ENCODE measurements at places on chromosomes 11 and 22.

DNA sequence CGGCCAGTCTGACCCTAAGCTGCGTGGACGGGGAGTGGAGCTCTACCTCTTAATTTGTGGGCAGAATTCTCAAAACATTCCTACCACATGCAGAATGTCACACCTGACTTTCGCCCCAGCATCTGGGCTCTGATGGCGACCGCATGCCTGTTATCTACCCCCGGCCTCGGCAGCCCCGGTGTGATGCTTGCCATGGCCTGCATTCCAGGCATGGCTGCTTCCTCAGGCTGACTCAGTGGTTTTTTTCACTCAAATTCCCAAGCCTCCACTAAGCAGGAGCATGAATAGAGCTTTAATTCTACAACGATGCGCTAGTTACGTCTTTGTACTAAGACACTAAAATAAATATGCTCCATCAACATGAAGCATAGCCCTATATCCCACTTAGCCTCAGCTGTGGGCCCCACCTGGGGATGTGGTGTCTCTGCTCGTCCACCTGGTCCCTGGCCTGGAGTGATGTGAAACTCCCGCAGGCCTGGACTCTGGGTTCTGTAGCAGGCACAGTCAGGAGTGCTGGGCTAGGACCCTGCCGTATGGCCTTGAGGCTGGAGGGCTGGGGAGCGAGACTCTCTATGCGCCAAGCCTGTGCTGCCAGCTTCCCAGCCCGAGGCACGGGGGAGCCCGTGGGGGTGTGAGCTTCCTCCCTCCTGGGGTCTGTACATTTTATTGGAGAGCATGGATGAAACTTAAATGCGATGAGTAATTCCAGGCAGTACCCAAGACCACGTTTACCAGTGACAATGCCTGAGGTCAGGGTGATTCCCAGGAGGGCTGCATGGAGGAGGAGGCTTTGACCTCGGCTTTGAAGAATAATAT, 153.2 kb downstream of the CTTN start:
- no peak for DNase-seq

DNA sequence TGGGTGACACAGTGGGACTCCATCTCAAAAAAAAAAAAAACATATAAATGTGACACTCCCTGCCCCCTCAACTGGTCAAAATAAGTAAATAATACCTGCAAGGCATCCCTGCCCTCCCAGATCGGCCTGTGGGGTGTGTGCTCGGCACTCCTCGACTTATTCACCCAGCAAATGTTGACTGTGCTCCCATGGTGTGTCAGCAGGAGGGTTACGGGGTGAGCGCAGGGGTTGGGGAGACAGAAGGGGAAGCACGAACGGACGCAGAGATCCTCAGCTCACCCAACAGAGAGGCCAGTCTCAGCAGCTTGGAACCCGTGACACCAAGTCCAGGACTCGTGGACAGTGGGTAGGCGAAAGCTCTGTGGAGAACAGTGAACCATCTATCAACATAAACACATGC, 1.6 kb upstream of the ADM2 start:
- DNase-seq, result no peak

DNA sequence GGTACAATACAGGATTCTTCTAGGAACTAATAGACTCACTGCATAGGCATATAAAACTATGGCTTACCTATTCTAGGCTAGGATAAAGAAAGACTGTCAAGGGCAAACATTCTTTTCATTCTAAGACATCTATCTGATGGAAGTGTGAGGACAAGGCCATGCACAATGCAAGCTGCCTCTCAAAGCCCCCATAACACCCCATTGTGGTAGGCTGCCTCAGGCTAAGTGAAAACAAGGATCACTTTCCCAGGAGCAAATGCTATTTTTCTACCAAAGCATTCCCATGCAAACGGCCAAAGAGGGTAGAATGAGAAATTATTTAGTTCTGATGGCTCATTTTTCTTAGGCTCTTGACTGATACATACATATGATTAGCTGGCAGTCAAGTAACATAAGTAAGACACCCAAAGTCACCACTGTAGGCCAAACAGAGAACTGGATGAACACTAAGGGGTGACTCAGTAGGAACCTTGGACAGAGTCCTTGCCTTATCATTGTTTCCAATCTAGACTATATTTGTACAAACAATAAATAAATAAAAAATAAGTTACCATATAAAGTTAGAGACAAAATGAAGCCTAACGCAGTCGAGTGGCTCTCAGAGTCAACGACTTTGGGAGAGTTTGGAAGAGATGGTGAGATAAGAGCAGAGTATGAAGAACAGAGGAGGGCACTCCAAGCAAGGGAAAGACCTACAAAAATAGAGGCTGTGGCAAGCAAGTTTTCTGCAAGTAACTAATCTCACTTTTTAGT, 303.6 kb downstream of the SBF2 start:
- DNase-seq, result no peak

GRCh38 chr22:29080106-29080975, 7.5 kb downstream of the KREMEN1 start:
- no peak for DNase-seq

DNA sequence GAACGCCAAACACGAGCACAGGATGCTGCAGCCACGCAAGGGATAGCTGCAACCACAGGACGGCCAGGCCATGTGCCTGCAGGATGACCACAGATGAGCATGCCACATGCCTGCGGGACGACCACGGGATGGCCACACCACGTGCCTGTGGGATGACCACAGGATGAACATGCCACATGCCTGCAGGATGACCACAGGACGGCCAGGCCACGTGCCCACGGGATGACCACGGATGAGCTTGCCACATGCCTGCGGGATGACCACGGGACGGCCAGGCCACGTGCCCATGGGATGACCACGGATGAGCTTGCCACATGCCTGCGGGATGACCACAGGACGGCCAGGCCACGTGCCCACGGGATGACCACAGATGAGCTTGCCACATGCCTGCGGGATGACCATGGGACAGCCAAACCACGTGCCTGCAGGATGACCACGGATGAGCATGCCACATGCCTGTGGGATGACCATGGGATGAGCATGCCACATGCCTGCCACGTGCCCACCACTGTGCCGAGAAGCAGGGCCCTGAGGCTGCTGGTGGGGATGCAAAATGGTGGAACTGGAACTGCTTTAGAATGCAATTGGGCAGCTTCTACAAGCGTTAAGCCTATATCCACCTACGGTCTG, 12.8 kb upstream of the MOB2 start:
- no peak for DNase-seq

All from fibroblast of skin of back (primary cell).